ENCODE measurements at places on chromosomes 5 and 9.

- no peak for DNase-seq
Measured at GRCh38 chr5:176659512-176659839, 12.2 kb downstream of the TSPAN17 start.

GRCh38 chr5:53167836-53168235 lies 58.3 kb upstream of the MOCS2 start:
- no peak for DNase-seq

DNA sequence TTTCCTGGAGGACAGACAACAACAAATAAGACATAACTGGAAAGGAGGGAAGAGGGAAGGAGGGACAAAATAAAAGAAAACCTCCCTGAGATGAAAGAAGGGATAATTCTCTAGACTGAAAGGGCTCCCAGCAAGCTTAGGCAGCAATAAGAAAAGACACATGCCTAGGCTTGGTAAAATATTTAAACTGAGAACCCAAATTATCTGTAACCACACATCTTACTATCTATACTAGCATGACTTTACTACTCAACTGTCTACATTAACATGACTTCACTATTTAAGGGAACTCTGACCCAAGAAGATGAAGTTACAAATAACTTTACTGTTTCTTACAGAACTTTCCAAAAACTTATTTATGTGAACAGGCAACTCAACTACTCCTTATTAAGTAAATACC lies 95.9 kb downstream of the EPB41L4A start:
- no peak for DNase-seq

DNA sequence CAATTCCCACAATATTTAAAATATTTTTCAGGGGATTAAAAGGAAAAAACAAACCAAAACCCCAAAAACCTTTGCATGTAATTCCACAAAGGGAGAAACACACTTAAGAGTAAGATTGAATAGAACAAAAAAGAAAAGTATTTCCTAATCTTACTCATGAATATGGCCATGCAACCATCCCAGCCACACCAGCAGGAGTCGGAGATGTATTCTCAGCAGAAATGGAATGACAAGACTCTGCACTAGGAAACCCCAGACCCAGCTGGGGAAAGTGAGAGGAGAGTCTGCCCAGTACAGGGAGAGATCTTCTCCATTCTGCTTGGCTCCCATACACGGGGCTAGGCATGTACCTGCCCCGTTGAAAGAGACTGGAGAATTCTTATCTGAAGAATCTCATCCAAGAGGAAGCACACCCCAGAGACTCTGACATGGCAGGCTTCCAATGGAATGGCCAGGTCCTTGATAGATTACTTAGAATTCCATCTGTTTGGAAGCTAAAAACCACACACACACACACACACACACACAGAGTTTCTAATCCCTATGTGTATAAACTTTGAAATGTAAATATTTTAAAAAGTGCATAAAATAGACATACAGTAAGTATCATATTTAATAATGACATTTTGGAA lies 118.8 kb downstream of the GADD45G start:
- no peak for DNase-seq

GRCh38 chr5:130514984-130515690 lies 610.9 kb downstream of the CHSY3 start:
- DNase-seq: no peak

GRCh38 chr5:170070556-170071412 lies 34.9 kb upstream of the FOXI1 start:
- DNase-seq: no peak

DNA sequence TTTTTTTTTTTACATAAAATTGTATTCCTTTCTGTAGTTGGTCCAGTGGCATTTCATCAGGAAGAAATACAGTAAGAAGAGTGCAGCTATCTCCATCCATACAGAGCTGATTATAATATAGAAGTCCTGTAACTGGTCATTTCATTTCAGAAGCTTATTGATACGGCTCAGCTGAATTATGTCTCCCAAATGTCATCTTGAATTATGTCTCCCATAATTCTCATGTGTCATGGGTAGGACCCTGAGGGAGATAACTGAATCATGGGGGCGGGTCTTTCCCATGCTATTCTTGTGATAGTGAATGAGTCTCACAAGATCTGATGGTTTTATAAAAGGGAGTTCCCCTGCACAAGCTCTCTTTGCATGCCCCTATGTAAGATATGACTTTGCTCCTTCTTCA lies 492.9 kb downstream of the CHSY3 start:
- no peak for DNase-seq

Measured in CD4-positive, alpha-beta T cell treated with Interleukin-10 for 1 hour (primary cell).